NCI-H1105 treated with DMSO at 0.1 percent for 48 hours (cell line): ENCODE measurements at places on chromosomes 1 and 21.
A peak's percentile ranks its signal among the peaks of the same experiment; 100 is the strongest.

- no peak for DNase-seq
Measured at GRCh38 chr1:93607814-93608186, 73.8 kb downstream of the BCAR3 start.

DNA sequence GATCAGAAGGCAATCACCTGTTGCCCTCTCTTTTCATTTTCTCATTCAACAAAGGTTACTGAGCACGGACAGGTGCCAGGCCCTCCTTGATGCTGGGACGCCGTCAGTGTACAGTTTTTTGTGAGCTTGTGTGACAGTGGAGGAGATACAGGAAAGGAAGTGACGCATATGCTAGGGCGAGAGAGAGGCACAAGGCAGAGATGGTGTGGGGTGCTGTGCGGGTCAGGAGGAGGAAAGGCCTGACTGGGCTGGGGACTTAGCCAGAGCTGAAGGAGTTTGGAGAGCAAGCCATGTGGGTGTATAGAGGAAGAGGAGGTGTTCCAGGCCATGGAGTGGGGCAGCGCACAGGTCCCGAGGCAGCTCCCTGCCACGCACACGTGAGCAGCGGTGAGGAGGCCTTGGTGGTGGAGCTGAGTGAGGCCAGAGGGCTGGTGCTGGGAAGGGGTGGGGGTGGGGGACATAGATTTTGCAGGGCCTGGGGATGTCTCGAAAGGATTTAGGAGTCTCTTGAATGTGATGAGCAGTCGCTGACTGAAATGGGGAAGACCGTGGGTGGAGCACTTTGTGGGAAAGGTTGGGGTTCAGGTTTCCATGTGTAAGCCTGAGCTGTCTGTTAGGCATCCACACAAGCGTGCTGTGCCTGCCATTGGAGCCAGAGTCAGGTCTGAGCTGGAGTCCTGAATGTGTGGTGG, 46.0 kb downstream of the TRAPPC10 start:
- no peak for DNase-seq

- DNase-seq: no peak
Measured at GRCh38 chr21:15210235-15210678, 145.5 kb upstream of the NRIP1 start.

DNA sequence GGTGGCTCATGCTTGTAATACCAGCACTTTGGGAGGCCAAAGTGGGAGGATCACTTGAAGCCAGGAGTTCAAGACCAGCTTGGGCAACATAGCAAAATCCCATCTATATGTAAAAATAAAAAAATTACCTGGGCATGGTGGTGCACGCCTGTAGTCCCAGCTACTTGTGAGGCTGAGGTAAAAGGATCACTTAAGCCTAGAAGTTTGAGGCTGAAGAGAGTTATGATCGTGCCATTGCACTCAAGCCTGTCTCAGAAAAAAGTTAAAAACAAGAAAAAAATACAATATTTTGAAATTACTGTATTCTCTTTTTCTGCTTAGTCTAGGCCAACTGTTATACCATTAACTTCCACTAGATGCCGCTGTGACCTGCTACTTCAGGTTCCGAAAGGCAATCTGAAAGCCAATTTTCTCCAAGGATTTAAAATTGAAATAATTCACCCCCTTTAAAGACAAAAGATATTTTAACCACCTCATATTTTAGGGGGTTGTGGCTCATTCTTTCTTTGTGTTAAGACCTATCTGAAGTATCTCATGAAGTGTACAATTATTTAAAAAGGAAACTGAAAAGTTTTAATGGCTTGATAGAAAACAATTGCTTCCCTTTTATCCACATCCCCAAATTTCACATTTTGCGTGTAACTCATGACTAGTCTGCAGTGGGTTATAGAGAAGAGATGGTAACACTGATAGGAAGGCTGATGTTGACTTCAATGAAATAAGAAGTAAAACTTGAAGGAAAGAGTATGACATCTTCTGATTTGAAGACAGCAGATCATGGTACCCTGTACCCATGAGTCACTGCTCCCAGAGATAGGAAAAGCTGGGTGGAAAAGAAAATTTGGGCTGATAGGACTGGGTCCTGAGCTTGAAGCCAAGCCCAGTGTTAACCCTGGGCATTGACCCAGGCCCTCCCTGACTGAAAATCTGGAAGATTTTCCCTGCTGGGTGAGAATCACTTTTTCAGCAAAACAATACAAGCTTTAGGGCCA, 24.4 kb upstream of the CLDN14 start:
- DNase-seq: peak; percentile 36

- no peak for DNase-seq
Measured at GRCh38 chr1:206898915-206899431, 1.7 kb downstream of the IL24 start.
